ENCODE measurements at places on chromosomes 2 and 18.

GRCh38 chr2:120227111-120227991 is 4.2 kb upstream of the TMEM185B start:
- DNase-seq = no peak

GRCh38 chr2:191318037-191318728 is 73.0 kb downstream of the MYO1B start:
- peak; percentile 93 for DNase-seq

GRCh38 chr2:105215586-105216192 is 25.9 kb upstream of the GPR45 start:
- no peak for DNase-seq

DNA sequence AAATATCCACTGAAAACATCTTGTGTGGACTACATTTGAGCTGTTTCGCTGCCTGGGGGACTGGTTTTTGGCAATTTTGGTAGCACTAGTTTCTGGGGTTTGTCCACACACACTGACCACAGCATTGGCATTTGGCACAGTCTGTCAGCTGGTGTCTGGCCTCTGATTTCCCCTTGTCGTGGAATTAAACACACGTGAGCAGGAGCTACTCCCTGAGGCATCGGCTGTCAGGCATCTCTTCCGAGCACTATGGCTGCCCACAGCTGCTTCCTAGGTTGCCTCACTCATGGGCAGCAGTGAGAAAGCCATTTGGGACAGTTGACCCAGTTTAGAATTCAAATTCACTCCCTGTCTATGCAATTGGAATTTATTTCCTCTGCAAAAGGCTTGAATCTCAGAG is 46.8 kb upstream of the FZD5 start:
- no peak for DNase-seq

DNA sequence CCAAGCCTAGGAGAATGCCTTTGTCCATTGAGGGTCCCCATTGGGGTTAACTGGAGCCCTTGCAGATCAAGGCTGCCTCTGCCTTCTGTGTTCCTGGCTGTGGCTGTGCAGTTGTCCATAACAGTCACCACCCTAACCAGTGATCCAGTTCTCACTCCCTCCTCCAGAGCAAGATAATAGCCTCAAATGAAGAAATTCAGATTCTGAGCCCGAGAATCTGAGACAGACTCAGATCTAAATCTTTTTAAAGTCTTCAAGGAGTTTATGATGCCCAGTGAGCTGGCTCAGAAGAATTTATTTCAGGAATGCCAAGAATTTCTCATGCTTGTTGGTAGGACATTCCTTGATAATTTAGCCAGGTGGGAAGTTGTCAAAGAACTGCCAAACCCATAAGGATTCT is 44.3 kb upstream of the RAB6C start:
- DNase-seq = no peak

GRCh38 chr18:23099621-23100020 is 35.7 kb upstream of the CABLES1 start:
- no peak for DNase-seq

DNA sequence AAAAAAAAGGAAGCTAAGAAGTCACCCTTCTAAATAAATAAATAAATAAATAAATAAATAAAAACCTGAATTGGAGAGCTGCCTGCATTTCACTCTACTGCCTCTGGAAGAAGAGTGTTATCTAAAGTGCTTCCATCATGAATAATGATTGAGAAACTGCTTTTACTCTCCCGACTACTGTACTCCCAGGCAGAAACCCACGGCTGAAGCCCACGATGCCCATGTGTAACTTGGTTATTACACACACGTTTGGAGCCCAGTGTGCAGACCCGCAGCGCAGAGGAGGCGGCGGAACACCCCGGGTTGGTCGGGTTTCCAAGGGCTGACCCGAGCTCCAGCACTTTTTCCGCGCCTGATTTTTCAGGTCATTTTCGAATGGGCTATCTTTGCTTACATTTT is 697 bp upstream of the SPATS2L start:
- peak; percentile 23 for DNase-seq

- DNase-seq = peak; percentile 29
Observed at GRCh38 chr2:105262651-105263091, 21.1 kb downstream of the GPR45 start.

DNA sequence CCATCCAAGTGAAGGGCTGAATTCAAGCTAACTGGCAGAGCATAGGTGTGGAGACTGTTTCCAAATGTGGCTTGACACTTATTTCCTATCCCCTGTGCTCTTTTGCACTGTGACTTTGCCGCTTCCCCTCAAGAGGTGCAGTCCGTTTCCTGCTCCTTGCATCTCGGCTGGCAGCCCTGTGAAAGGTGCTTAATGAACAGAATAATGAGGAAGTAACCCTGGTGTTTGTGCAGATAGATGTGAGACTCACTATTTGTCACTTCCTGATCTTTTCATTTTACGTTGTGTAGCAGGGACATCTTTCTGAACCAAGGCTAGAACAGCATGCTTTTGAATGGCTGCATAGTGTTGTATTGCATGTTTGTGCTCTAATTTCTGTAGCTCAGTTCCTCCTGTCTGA is 60.8 kb downstream of the CEP192 start:
- no peak for DNase-seq

- no peak for DNase-seq
Observed at GRCh38 chr18:50819027-50819727, 639 bp downstream of the MRO start.

GRCh38 chr2:241493092-241493491 is 15.3 kb downstream of the STK25 start:
- no peak for DNase-seq

GRCh38 chr2:187586011-187586641 is 31.9 kb upstream of the TFPI start:
- DNase-seq = peak; percentile 43

- no peak for DNase-seq
Observed at GRCh38 chr2:195686564-195686963, 29.5 kb downstream of the SLC39A10 start.

- DNase-seq = peak; percentile 28
Observed at GRCh38 chr2:44543773-44544725, 182.3 kb downstream of the CAMKMT start.

DNA sequence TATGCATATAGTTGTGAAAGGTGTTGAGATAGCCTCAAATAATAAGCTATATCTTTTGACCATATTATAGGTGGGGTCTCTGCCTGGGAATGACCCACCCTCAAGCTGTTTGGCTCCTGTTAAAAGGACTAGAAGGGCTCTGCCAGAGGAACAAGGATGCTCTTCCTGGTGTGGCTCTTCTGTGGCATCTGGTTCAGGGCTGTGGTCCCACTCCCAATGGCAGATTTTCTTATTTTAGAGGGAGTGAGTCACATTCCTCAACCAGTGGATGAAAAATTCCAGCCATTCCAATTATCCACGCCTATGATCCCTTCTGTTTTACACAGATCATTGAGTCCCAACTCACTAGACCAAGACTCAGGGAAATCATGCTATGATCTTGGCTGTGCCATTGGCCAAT is 119.9 kb downstream of the PARD3B start:
- peak; percentile 71 for DNase-seq

DNA sequence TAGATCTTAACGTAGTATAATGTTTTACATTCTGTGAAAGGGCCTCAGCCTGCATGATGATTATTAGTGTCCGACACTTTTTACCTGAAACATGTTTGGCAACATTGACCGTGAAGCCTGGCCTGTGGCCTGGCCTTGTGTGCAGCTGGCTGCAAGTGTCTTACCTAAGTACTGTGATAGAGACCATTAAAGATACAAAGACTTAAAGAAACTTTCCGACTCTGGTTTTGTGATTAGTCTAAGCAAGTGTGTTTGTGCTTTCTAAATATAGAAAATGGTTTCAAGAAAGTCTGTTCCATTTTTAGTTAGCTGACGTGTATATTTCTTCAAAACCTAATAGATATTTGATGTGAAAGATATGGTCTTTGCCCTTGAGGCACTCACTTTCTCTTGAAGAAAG is 601.8 kb downstream of the LRP1B start:
- no peak for DNase-seq

DNA sequence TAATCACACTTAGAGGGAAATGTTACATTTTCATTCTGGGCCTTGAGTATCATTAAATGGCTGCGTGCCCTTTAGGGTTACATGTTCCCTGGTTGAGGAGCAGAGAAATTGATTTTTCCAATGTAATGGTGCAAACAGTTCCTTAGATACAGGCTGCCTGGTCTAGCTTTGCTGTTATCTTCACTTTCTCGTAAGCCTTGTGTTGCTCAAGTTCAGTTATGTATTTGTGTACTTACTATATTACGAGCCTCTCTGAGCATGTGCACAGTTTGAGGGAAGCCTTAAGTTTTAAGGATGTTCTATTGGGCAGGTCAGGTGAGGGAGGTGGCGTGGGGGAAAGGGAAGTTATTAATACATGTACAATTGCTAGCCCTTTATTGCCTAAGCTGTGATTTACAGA is 23.7 kb downstream of the CEP192 start:
- DNase-seq = no peak

DNA sequence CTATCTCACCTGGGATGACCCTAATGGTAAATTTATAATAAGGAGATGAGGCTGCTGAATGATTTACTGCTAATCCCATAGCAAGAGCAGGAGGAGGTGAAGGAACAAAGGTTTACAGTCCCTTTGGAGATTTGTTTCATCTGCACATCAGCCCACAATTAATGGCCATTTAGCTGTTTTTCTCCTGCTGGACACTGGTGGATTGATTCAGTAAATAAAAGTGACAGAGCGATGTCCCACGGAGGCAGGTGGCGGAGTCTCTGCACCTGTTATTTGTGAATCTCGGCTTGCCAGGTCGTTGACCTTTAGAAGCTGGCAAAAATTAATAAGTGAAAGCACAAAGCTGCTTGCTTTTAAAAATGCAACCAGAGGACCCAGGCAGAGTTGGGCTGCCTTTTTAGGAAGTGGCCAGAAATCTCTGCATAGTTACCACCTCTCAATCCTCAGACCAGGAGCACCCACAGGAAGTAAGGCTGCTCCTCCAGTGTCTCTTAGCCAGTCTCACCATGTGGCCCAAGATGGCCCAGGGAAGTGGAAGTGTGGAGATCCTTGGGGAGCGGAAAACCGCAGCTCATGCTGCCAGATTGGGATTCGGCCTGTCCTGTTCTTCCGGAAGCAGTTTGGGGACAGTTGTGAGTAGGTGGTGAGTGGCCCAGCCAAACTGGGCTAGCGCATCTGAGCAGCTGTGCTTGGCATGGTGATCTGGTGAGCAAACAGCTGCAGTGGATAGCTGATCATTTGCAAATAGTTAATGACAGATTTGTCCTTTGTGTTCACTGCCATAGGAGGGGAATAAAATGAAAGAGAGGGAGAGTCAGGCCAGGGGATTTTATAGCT is 1005.7 kb upstream of the PIK3C3 start:
- DNase-seq = no peak

DNA sequence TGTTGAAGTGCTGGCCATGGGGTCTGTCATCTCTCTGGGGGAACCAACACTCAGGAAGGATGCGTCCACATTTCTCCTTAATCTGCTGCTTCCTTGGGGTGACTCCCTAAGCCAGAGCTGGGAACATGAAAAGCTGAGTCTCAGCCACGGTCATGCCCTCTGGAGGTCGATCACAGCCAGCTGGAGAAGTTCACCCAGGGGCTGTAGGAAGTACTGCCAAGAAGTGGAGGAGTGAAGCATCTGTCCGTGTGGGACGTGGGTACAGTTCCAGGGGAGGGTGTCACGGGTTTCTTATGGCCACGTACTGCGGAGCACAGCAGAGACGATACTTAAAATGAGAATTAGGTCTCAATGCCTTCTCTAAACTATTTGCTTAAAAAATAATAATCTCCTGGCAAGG is 42.4 kb upstream of the IGFBP2 start:
- peak; percentile 90 for DNase-seq

DNA sequence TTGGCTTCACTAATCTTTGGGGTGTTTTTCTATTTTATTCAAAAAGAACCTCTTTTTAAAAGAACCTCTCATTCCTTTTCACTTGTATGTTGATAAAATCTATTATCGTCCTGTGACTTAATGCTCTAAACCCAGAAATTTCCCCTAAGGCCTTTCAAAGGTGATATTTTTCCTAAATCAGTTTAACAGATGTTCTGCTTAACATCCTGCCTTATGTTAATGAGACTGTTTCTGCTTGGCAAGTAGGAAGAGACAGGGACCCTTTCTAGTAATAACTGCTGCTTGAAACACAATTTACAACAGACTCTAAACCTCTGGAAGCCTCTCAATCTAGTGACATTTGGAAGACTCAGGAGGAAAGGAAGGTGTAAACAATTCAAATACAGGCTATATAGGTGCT is 128.8 kb downstream of the KCNJ3 start:
- no peak for DNase-seq

GRCh38 chr2:150698016-150698661 is 210.7 kb upstream of the RND3 start:
- peak; percentile 82 for DNase-seq

DNA sequence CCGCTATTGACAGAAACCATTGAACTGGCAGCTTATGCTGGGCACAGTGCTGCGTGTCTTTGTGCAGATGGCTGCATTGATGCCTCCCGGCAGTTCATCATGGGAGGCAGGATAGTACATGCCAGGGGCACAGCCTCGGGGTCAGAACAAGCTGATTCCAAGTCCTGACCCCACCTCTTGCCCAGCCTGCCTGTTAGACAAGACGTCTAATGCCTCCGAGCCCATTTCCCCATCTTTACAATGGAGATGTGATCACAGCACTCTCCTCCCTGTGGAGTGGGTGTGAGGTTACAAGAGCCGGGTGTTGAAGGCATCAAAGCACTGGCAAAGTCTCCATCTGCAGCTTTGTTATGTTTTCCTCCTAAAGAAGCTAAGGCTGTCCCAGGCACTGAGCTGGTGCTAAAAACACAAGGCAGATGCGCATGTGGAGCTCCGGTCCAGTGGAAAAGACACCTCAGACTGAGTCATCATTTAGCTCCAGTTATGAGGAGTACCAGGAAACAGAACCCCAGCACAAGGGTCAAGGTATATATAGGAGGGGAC is 125.7 kb upstream of the EPAS1 start:
- DNase-seq = peak; percentile 95

DNA sequence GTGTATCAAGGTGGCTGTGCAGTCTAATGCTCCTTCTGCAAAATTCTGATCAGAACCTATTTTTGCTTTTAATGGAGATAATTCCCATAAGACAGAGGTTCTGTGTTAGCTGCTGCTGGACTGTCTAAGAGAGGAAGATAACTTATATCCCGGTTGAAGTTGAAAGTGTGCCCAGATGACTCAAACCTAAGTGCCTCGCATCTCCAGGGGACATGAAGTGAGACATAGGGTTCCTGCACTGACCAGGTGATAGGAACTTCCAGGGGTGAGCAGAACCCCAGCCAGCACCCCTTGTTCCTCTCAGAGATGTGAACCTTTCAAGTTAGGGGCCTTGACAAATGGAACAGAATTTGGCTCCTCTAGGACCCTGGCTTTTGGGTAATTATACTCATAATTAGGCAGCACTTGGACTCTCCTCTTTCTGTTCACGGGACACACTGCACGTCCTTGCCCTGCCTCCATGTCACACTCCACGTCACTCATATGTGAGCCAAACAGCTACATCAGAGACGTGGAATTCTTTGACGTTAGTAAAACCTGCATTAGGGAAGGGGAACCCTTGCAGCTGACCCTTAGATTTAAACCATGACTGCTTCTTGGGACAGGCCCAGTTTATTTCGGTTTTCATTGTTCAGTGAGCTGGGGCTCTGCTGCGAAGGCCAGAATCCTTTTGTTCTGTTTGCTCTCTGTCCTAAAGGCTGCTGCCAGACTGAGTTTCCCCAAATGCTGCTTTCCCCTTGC is 104.5 kb upstream of the ALPP start:
- no peak for DNase-seq
